ENCODE measurements at places on chromosomes 6 and 20. TPM values are rescaled to one million over a fixed set of nuclear protein-coding genes. Genes with fewer than 3 reads are reported as not detected.

Gene GUCA1A
- not detected for total RNA-seq

GRCh38 chr6:13156381-13156780, 172.0 kb downstream of the TBC1D7 start:
- H3K36me3 ChIP-seq: no peaks in the 10 kb centered on the region
- no peak overlapping the region for H3K27ac ChIP-seq
- H3K4me1 ChIP-seq: no peaks in the 10 kb centered on the region

- H3K27ac ChIP-seq: no peak overlapping the region
- no peak overlapping the region for H3K4me3 ChIP-seq
- DNase-seq: no peak
Observed at GRCh38 chr6:139010674-139011073, 17.9 kb upstream of the ABRACL start.

Gene VTA1
- 56.9 TPM for total RNA-seq

GRCh38 chr6:101226677-101227135, 166.8 kb upstream of the GRIK2 start:
- H3K4me1 ChIP-seq: no peaks in the 10 kb centered on the region
- peak; percentile 57 for DNase-seq
- no peak overlapping the region for H3K4me3 ChIP-seq
- H3K27me3 ChIP-seq: no peaks in the 10 kb centered on the region

GRCh38 chr6:123997223-123997622, 193.6 kb downstream of the NKAIN2 start:
- no peak overlapping the region for H3K27ac ChIP-seq
- DNase-seq: no peak
- no peaks in the 10 kb centered on the region for H3K4me1 ChIP-seq
- no peaks in the 10 kb centered on the region for H3K27me3 ChIP-seq
- no peak overlapping the region for H3K4me3 ChIP-seq

- no peak for DNase-seq
- H3K27me3 ChIP-seq: no peaks in the 10 kb centered on the region
- no peaks in the 10 kb centered on the region for H3K4me1 ChIP-seq
- H3K27ac ChIP-seq: no peak overlapping the region
- no peaks in the 10 kb centered on the region for H3K36me3 ChIP-seq
Observed at GRCh38 chr6:1164600-1164999, 147.3 kb upstream of the FOXQ1 start.

Gene CASS4
- total RNA-seq: 1.6 TPM

DNA sequence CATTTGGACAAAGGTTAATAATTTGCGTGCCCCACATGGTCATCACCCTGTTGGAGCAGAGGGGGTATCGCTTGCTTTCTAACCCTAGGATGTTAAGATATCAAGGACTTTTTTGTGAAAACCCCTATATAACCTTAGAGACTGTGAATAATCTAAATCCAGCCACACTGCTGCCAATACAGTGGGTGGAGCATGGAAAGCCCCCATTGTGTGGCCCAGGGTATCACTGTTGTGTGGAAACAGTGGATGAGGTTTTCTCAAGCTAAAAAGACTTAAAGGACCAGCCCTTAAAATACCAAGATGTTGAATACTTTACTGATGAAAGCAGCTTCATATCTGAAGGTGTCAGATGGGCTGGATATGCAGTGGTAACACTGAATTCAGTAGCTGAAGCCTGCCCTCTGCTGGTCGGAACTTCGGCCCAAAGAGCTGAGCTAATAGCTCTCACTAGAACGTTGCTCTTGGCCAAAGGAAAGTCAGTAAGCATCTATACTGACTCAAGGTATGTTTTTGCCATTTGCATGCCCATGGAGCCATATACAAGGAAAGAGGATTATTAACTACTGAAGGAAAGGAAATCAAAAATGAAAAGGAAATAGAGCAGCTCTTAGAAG, 695.2 kb downstream of the PHF3 start:
- no peaks in the 10 kb centered on the region for H3K36me3 ChIP-seq
- no peaks in the 10 kb centered on the region for H3K27me3 ChIP-seq
- no peak for DNase-seq
- no peaks in the 10 kb centered on the region for H3K4me1 ChIP-seq
- no peak overlapping the region for H3K27ac ChIP-seq

DNA sequence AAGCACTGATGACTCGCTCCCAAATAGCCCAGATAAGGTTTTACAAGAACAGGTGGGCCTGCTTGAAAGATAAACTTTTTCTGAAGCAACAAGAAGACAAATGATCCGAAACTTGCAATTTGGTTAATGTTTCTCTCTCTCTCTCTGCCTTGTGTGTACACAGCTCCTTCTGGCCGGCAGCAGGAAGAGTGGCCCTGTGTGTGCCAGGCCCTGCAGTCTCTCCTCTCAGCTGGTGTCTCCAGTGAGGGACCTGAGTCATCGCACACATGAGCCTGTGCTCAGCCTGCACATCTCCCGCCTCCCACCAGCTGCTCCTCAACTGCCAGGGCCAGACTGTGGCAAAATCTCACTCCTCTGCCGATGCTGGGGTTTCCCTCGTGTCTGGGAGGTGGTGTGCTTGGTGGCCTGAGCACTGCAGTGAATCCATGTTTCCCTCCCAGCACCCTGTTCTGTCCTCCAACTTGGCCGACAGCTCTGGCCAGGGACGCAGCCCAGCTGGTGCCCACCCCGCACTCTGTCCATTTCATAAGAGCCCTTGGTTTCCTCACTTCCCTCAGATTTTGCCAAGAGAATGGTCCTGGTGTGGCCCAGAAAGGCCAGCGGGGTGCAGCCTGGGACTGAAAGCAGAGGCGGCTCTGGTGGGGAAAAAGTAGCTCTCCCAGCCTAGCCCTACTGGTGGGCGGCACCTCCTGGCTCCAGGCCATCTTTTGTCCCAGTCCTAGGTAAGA, 49.4 kb downstream of the ERMARD start:
- no peak overlapping the region for H3K4me3 ChIP-seq
- no peaks in the 10 kb centered on the region for H3K27me3 ChIP-seq
- H3K36me3 ChIP-seq: no peaks in the 10 kb centered on the region
- DNase-seq: no peak
- H3K27ac ChIP-seq: no peak overlapping the region

DNA sequence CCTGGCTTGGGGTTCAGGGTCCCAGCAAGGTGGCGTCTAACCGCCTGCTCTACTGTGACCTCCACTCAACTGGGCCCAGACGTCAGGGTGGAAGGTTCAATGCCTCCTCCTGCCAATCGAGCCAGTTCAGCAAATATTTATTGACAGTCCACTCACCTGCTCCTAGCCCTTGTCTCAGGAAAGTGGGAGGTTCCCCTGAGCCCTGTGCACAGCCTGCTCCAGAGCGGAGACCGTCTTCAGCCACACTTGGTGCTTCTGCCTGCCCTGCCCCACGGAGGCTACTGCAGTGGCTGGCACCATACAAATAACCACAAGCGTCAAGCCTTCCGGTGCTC, 6.1 kb downstream of the CCDC167 start:
- no peak overlapping the region for H3K27ac ChIP-seq
- H3K27me3 ChIP-seq: no peaks in the 10 kb centered on the region
- no peaks in the 10 kb centered on the region for H3K36me3 ChIP-seq
- H3K4me3 ChIP-seq: no peak overlapping the region
- no peaks in the 10 kb centered on the region for H3K4me1 ChIP-seq

Gene LHFPL5
- not detected for total RNA-seq

Gene FGD2
- total RNA-seq: 22.9 TPM

Gene SMLR1
- total RNA-seq: 15.6 TPM

Gene VWA7
- total RNA-seq: not detected

GRCh38 chr6:110828396-110828795, 13.1 kb upstream of the CDK19 start:
- no peak overlapping the region for H3K27ac ChIP-seq
- no peaks in the 10 kb centered on the region for H3K36me3 ChIP-seq
- no peaks in the 10 kb centered on the region for H3K4me1 ChIP-seq
- no peak overlapping the region for H3K4me3 ChIP-seq
- DNase-seq: no peak

Gene PRND
- total RNA-seq: not detected

Gene WFDC5
- total RNA-seq: not detected

DNA sequence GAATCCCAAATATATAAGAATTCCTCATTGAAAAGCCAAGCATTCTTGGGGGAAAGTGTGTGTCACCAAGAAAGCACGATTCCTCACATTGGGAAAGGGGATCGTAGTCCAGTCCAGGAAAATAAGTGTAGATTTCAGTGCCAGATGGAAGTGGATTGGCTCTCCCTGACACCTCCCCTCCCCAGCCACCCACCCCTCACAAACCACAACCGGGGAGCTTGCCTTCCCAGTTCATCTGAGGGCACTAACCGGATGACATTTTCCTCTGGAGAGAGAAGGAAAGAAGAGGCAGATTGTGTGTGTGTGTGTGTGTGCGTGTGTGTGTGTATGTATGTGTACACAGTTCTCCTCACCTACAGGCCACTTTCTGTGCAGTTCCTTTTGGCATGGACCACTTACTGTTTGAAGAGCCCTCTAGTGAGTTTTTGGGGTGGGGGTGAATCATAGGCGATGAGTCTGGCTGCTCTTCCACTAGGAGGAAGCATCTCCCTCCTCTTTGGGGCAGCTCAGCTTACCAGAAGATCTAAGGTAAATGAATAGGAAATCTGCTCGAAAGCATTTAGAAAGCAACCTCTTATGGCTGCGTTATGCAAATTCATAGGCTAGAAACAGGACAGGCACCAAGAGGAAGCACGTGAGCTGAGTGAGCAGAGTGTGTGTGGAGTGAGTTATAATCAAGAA, 20.8 kb downstream of the DAAM2 start:
- no peak for DNase-seq
- no peaks in the 10 kb centered on the region for H3K36me3 ChIP-seq
- no peaks in the 10 kb centered on the region for H3K4me1 ChIP-seq
- no peak overlapping the region for H3K4me3 ChIP-seq

Gene SRSF12
- not detected for total RNA-seq

- no peak for DNase-seq
- H3K4me3 ChIP-seq: no peak overlapping the region
- H3K36me3 ChIP-seq: no peaks in the 10 kb centered on the region
- H3K27ac ChIP-seq: no peak overlapping the region
Observed at GRCh38 chr6:67768972-67769371, 866.1 kb upstream of the ADGRB3 start.

DNA sequence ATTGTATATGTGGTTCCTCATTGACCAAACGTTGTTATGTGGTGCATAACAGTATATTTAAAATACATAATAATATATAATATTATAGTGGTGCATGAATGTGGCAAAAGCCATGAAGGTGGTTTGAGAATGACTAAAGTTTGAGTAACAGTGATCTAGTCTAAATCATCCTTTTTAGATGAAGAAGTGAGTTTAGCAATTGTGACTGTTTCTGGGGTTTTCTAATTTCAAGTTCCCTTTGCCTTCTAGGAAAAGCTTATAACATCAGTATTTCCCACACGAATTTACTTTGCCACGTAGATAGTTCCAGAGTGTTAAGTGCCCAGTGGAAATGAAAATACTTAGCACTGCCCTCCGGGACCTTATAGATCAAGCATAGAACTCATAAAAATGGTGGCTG, 40.9 kb downstream of the ARFGEF2 start:
- H3K27me3 ChIP-seq: no peaks in the 10 kb centered on the region
- no peak overlapping the region for H3K4me3 ChIP-seq
- H3K4me1 ChIP-seq: no peaks in the 10 kb centered on the region
- H3K27ac ChIP-seq: no peak overlapping the region
- H3K36me3 ChIP-seq: peaks cover 46% of the 10 kb centered on the region
- DNase-seq: no peak

DNA sequence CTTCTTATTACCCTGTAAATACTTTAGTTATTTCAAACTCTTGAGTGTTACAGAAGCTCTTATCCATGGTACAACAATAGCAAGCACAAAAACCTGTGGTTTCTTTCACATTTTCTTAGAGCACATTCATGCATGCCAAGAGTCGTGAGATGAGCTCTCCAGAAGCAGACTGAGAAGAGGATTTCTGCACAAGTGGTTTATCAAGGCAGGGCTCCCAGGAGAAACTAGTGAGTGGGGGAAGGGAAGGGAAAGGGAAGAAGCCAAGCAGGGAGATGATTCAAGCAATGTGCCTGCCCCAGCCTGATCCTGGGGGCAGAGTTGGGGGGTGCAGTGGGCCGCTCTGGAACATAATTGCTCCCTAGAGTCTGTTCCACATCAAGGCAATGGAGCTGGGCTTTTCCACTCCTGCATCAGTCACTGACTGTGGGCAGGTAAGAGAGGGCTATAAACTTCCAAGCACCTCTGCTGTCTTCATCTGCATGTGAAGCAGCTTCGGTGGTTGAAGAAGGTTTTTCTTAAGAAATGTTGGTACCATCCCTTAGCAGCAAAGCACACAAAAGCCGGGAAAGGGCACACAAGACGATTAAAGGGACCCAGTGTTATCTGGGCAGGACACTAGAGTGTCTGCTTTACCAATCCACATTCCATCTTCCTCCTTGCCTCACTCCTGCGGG, 152.1 kb downstream of the PLCB4 start:
- no peaks in the 10 kb centered on the region for H3K4me1 ChIP-seq
- H3K27ac ChIP-seq: no peak overlapping the region
- H3K4me3 ChIP-seq: no peak overlapping the region
- no peaks in the 10 kb centered on the region for H3K27me3 ChIP-seq
- H3K36me3 ChIP-seq: no peaks in the 10 kb centered on the region

All from Peyer's patch (tissue), 4 donors.